ENCODE measurements at places on chromosomes 7 and 10.

GRCh38 chr7:148485618-148486017 is 104.9 kb upstream of the C7orf33 start:
- DNase-seq, result no peak

DNA sequence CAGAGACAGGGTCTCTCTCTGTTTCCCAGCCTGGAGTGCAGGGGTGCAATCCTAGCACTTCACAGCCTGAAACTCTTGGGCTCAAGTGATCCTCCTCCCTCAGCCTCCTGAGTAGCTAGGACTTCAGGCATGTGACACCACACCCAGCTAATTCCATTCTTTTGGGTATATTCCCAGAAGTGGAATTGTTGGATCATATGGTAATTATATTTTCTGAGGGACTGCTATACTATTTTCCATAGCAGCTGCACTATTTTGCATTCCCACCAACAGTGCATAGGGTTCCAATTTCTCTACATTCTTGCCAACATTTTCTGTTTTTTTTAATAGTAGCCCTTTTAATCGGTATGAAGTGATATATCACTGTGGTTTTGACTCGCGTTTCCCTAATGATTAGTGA is 30.0 kb upstream of the RAB11FIP2 start:
- DNase-seq, result no peak

DNA sequence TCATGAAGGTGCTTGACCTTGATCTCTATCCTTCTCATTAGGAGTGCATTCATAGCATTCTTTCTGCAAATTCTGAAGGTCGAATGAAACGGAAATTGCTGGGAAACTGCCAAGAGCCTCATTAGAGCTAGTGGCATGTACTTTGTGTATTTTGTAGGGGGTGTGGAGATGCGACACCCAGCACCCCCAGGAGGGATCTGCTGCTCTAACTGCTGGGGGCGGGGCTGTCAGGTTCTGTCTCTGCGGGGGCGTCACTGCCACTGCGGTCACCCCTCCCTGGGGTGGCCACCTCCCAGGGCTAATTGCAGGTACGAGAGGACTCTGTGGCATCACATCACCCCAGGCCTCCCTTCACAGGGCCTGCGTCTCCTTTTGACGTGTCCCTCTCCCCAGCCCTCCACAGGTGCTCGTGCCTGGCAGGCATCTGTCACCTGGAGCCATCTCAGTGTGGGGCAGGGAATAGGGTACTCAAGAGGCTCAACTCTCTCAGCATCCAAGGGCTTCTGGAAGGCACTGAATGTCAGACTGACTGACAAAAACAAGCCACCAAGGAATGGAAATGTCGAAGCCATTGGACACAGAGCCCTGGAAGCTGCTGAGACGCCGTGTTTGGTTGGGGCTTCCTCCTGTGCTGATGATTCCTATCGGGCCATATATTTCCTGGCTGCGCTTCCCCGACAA is 151.1 kb downstream of the ACTR3B start:
- DNase-seq, result no peak

DNA sequence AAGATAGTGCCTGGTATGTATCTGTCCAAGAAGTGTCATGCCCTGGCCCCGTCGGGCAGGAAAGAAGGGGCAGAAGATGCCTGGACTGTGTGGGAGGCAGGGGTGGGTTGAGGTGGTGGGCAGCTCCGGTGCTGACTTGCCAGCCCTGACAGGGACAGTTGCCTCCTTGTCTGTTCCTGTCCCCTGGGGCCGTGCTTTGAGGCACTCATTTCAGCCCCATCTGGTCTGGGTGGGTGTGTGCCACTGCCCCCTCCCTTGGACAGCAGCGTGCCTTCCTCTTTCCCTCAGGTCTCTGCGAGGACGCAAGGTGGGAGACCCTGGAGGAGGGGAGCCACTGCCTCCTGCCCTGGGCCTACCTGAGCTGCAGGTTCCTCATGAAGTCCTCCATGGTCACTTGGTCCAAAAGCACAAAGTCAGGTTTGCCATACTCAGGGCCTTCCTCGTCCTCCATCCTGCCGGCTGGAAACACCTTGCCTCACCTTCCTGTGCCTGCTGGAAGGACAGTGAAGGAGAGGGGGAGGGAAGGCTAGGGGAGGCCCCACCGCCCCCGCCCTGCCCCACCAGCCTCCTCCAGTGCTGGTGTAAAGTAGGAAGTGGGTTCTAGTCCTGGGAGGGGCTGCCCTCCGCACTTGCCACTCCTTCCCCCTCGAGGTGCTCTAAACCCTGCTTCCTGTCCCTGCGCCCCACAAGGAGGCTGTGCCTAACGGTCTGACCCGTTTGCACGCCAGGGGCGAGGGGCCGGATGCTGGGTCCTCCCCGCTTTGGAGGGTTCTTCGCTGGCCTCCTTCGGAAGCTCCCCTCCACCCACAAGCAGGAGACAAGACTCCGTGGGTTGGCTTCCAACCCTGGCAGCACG is at the start of gene MYO1G:
TSS of gene MYO1G (minus strand) at position 505 of the 856 bp plus-strand sequence. CDS start at position 451, 54 bp downstream.
- no peak for DNase-seq

DNA sequence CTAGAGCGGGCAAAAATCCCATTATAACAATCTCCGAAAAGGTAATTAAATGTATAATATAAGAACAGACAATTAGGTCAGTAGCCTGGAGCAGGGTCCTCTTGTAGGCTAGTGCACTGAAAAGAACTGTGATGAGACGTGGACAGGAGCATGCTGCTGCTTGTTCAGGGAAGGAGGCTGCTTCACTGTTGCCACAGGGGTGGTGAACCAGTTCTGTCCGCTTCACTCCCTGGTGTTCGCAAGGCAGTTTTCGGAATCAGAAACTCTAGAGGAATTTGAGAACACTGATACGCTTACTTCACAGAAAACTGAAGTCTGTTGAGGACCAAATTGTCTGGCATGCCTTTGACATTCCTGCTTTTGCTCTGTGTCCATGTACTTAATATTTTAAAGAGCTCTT is 17.4 kb downstream of the ZNRF2 start:
- no peak for DNase-seq

- DNase-seq, result no peak
Observed at GRCh38 chr10:55183993-55184392, 383.0 kb upstream of the PCDH15 start.
